ENCODE measurements at places on chromosomes 1 and 21. TPM values are rescaled to one million over a fixed set of nuclear protein-coding genes. Genes with fewer than 3 reads are reported as not detected.

Gene STUM
- total RNA-seq: 39.1 TPM

Gene SLC6A17
- 13.5 TPM for total RNA-seq

Gene IPP
- total RNA-seq: 10.3 TPM

Gene CR1L
- not detected for total RNA-seq

Gene IQGAP3
- total RNA-seq: 0.98 TPM

Gene ERRFI1
- 10.3 TPM for total RNA-seq

Gene RIPPLY3
- total RNA-seq: under 0.01 TPM
